ENCODE measurements at places on chromosomes 5 and 9. TPM values are rescaled to one million over a fixed set of nuclear protein-coding genes. Genes with fewer than 3 reads are reported as not detected.

Gene PCDHGA5
- 0.72 TPM for total RNA-seq

Gene OMD
- not detected for total RNA-seq

Gene CFAP157
- total RNA-seq, result under 0.01 TPM

Gene GZMA
- total RNA-seq, result not detected

Gene PCDHGB1
- total RNA-seq, result 0.66 TPM

Gene DBH
- total RNA-seq, result not detected

Gene GBGT1
- total RNA-seq, result 14.1 TPM

Gene SPATA31A3
- not detected for total RNA-seq

Gene NAIP
- total RNA-seq, result 5.2 TPM

Gene IFNA13
- total RNA-seq, result not detected

Gene CSF1R
- total RNA-seq, result not detected
